ENCODE measurements at places on chromosomes 4 and X.

DNA sequence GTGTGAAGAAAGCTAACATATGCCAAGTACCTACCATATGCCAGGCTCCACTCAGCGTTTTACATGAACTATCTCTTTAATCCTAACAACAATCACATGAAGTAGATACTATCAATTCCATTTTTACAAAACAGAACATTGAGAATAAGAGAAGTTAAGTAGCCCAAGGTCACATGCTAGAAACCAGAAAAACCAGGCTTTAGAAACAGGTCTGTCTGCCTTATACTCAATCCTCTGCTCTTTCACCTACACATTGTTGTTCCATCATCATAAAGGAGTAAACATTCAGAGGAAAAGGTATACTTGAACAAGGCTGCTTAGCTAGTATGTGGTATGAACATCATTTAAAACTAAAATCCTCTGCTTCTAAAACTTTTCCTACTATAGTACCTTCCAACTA is 42.1 kb downstream of the WDFY3 start:
- no peak for DNase-seq

DNA sequence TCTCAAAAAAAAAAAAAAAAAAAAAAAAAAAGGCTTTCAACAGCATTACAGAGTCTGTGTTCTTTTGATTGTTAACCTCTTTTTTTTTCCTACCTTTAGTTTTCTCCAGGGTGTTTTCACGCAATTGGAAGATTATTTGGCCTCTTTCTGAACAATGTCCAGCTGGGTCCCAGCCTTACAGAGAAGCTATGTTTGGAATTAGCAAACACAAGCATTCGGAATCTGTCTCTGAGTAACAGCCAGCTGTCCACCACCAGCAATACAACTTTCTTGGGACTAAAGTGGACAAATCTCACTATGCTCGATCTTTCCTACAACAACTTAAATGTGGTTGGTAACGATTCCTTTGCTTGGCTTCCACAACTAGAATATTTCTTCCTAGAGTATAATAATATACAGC is 13.3 kb downstream of the TLR3 start:
- no peak for DNase-seq

GRCh38 chrX:154516656-154517100 is 646 bp upstream of the FAM3A start:
- DNase-seq = no peak

GRCh38 chrX:135200297-135200696 is 29.1 kb upstream of the CT55 start:
- DNase-seq = no peak

- no peak for DNase-seq
Measured at GRCh38 chrX:99705701-99706100, 704.4 kb downstream of the PCDH19 start.

GRCh38 chr4:20532116-20532790 is 168.0 kb upstream of the PACRGL start:
- no peak for DNase-seq

GRCh38 chr4:152598454-152598853 is 62.6 kb upstream of the FBXW7 start:
- DNase-seq = no peak

DNA sequence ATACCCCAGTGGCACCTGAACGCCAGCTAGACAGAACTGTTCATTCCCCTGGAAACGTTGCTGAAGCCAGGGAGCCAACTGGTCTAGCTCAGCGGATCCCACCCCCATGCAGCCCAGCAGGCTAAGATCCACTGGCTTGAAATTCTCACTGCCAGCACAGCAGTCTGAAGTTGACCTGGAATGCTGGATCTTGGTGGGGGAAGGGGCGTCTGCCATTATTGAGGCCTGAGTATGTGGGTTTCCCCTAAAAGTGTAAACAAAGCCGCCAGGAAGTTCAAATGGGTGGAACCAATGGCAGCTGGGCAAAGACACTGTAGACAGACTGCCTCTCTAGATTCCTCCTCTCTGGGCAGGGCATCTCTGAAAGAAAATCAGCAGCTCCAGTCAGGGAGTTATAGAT is 213.0 kb downstream of the NKX6-1 start:
- DNase-seq = no peak

DNA sequence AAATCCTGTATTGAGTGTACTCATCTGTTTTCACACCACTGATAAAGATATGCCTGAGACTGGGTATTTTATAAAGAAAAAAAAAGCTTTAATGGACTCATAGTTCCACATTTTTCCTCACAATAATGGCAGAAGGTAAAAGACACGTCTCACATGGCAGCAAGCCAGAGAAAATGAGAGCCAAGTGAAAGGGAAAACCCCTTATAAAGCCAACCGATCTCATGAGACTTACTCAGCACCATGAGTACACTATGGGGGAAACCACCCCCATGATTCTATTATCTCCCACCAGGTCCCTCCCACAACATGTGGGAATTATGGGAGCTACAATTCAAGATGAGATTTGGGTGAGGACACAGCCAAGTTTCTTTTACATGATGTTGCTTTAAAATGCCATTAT is 171.9 kb downstream of the GALNTL6 start:
- no peak for DNase-seq

DNA sequence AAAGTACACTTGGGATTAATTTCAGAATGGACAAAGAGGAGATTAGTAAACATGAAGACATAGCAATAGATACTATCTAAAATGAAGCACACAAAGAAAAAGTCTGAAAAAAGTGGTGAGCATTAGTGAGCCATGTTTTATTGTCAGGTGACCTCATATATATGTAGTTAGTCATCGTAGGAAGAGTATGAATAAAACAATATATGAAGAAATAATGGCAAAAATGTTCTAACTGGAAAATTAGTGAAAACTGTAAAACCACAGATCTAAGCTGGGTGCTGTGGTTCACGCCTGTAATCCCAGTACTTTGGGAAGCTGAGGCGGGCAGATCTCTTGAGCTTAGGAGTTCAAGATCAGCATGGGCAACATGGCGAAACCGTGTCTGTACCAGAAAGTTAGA is 67.9 kb downstream of the RBPJ start:
- no peak for DNase-seq

DNA sequence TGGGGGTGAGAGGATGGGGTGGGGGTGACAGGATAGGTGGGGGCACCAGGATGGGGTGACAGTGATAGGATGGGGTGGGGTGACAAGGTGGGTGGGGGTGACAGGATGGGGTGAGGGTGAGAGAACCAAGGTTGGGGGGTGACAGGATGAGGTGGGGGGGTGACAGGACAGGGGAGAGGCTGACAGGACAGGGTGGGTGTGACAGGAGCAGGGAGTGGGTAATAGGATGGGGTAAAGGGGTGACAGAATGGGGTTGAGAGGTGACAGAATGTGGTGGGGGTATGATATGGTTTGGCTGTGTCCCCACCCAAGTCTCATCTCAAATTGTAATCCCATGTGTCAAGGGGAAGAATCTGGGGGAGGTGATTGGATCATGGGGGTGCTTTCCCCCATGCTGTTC is 26.0 kb downstream of the RNF212 start:
- DNase-seq = no peak

DNA sequence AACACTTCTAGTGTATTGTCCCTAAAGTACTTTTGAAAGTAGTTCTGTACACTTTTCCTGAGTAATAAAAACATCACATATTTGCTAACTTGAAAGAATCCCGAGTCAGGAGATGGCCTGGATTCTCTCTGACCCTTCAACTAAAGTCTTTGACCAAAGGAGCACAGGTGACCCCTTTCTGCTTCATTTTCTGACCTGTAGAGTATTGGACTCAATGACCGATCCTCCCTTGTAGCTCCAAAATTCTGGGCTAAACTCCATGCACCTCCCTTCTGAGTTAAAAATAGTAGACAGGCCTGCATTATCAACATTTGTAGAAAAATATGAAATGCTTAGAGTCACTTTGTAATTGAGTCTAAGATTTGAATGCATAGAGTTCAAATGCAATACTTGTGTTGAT is 4.0 kb upstream of the TAPT1 start:
- no peak for DNase-seq
